ENCODE measurements at places on chromosomes 5 and 9. TPM values are rescaled to one million over a fixed set of nuclear protein-coding genes. Genes with fewer than 3 reads are reported as not detected.

EDIL3 gene
- 61.0 TPM for total RNA-seq

ATP6V1G1 gene
- 119 TPM for total RNA-seq

FAM153A gene
- 1.2 TPM for total RNA-seq

ANKDD1B gene
- total RNA-seq, result 0.44 TPM

SLC34A1 gene
- total RNA-seq, result not detected

GGTA1 gene
- total RNA-seq, result not detected

CMYA5 gene
- total RNA-seq, result 1.1 TPM

UGT3A2 gene
- 13.4 TPM for total RNA-seq
